ENCODE measurements at places on chromosomes 4 and X. TPM values are rescaled to one million over a fixed set of nuclear protein-coding genes. Genes with fewer than 3 reads are reported as not detected.

DAPP1 gene
- 172 TPM for polyA plus RNA-seq

MAGEE2 gene
- polyA plus RNA-seq, result not detected

FGF13 gene
- polyA plus RNA-seq, result 0.29 TPM

CRLF2 gene
- not detected for polyA plus RNA-seq

KCND1 gene
- polyA plus RNA-seq, result 0.13 TPM

SPANXN5 gene
- polyA plus RNA-seq, result not detected

SLC16A2 gene
- polyA plus RNA-seq, result not detected

TFE3 gene
- 6.7 TPM for polyA plus RNA-seq

NXF2 gene
- polyA plus RNA-seq, result not detected

SH3BGRL gene
- polyA plus RNA-seq, result 255 TPM

PDK3 gene
- 29.3 TPM for polyA plus RNA-seq

TEC gene
- 4.0 TPM for polyA plus RNA-seq

MUC7 gene
- polyA plus RNA-seq, result not detected

TIGD4 gene
- 0.28 TPM for polyA plus RNA-seq

SPRY1 gene
- not detected for polyA plus RNA-seq

CT47B1 gene
- not detected for polyA plus RNA-seq

DSPP gene
- polyA plus RNA-seq, result not detected

MTTP gene
- not detected for polyA plus RNA-seq

CT45A10 gene
- polyA plus RNA-seq, result not detected

STOX2 gene
- not detected for polyA plus RNA-seq

GAGE12F gene
- not detected for polyA plus RNA-seq

PAK3 gene
- polyA plus RNA-seq, result 0.19 TPM

HTRA3 gene
- polyA plus RNA-seq, result not detected

GPRIN3 gene
- polyA plus RNA-seq, result 0.50 TPM

TACR3 gene
- not detected for polyA plus RNA-seq

DCK gene
- 112 TPM for polyA plus RNA-seq

TLR6 gene
- polyA plus RNA-seq, result 13.6 TPM

BLOC1S4 gene
- polyA plus RNA-seq, result 55.9 TPM

RRAGB gene
- polyA plus RNA-seq, result 16.0 TPM

HSD17B13 gene
- not detected for polyA plus RNA-seq

STBD1 gene
- polyA plus RNA-seq, result not detected

ANKRD37 gene
- 16.5 TPM for polyA plus RNA-seq

ZNF711 gene
- 3.7 TPM for polyA plus RNA-seq

PDCL2 gene
- not detected for polyA plus RNA-seq
